M059J (cell line): ENCODE measurements at places on chromosomes 2 and 18. TPM values are rescaled to one million over a fixed set of nuclear protein-coding genes. Genes with fewer than 3 reads are reported as not detected.

GRCh38 chr18:1652018-1652417, 747.3 kb downstream of the ADCYAP1 start:
- no peak for DNase-seq

- no peak for DNase-seq
These were observed 137.6 kb upstream of the FN1 start for GRCh38 chr2:215573496-215573895.

GRCh38 chr2:111705711-111706336, 178.2 kb downstream of the ANAPC1 start:
- peak; percentile 98 for DNase-seq

DNA sequence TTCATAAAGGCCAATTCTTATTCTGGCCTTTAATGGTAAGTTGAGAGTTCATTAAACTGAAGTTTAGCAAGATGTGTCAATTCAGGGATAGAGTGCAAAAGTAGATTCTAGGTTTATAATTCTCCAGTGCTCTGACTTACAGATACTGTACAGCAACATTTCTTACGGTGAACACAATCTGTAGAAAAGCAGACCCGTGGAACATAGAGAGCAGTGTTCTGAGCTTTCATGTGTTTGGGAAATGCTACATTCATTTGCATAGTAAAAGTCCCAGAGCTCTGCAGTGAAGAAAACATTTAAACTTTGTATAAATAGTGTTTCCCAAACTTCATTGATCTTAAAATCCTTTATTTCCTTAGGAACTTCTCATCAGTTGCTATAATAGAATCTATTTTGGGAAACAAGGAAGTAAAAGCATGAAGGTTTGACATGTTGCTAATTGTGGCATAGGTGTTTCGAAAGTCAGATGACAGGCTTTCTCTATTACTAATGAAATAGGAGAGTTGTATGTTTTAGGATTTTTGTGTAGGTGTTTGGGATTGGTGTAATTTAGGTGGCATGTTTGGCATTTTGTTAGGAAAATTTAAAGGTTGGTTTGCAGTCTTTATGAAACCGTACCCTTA, 138.2 kb downstream of the ASXL3 start:
- DNase-seq = no peak

DNA sequence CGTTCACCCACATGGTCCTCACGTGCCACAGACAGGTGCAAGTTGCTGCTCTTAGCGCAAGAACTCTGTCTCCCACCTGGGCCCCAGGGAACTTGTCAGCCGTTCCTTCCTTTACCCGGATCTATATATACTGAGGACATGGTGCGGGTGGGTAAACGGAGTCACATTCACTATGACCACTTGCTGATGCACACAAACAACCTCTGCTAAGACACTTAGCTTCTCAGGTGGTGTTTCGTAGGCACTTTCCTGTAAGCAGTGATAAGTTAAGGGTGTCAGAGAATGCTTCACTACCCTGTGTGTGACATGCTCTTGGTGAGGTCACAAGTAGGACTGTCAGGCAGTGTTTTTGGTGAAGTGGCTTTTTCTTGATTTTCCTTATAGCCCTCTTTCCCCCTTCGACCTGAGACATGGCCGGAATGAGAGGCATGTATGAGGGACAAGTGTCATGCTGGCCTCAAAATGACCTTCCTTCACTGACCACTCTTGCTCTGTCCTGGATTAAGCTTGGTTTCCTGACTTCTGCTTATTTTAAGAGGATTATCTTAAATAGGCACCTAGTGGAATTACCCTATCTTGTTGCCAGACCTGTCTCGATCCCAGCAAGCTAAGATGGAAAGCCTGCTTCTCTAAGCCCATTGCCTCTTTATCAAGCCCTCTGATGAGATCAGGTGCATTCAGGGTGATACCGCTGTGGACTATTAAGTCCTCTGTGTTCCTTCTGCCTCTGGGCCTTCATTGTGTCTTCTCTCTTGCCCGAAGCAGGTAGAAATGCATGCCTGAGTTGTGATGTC, 97.1 kb upstream of the CELF4 start:
- no peak for DNase-seq

DNA sequence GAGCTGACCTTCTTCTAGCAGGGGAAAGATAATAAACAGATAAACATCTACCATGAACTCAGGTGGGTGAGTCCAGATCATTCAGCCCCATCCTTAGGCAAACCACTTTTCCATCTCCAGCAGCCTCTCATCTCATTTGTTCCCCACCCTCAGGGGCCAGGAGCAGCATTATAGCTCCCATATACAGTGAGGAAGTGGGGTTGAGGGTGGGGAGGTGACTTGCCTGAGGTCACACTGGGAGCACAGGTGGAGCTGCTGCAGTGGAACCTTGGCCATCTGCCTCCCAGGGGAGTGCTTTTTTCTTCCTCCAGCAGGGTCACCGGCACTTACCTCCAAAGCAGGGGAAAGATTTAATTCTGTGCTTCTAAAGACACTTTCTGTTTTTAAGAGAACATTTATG, 212.5 kb upstream of the SMAD2 start:
- no peak for DNase-seq

DNA sequence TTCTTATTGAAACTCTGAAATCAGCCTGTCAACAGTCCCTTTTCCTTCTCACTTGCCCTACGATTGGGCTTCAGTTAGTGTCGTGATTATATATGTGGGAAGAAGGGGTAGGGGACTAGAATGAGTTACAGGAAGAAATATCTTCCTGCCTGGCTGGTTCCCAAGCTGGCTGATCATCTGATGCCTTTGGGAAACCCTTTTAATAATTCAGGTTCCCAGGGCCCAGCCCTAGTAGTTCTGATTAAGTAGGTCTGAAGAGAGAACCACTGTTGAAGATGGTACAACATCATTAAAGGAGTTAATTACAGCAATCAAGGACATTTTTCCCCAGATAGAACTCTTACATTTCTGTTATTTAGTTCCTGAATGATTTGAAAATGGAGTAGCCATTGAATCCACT, 110.1 kb upstream of the EML6 start:
- peak; percentile 5 for DNase-seq

GRCh38 chr2:236338495-236339184, 74.4 kb upstream of the ASB18 start:
- DNase-seq = peak; percentile 4

- peak; percentile 69 for DNase-seq
These were observed 23.4 kb downstream of the MROH2A start for GRCh38 chr2:233801357-233802131.

GRCh38 chr2:178449700-178450523, 1.1 kb downstream of the PRKRA start:
- no peak for DNase-seq

DNA sequence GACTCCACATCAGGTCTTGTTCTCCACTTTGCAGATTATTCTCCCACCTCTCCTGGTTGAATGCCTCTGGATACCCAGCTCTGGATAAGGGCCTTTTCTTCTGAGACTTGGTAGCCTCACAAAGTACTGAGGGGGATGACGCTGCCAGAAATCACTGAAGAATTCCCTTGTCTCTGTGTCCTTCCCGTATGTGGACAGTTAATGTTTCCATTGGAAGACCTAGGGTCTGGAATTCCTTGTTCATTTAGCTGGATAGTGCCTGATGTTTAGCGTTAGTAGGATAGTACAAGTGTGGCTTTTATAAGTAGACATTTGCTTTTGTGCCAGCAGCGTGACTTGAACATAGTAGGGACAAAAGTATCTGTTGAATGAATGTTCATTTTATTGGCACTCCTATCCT, 76.9 kb downstream of the CLHC1 start:
- DNase-seq = no peak

DNA sequence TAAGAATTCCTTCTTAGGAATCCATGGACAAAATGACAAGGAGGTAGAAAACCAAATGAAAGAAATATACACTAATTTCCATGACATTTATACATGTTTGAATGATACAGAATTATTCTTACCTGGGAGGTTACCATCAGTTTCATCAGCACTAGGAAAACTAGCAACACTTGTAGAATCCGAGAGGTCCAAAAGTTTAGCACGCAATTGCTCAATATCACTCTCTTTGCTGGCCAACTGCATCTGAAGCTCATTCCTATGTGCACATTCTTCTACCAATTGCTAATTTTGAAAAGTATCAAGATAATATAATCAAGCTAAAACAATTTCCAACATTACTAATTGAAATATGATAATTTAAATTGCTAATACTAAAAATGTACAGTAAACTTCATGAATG, 144.8 kb downstream of the ROCK1 start:
- DNase-seq = no peak

DNA sequence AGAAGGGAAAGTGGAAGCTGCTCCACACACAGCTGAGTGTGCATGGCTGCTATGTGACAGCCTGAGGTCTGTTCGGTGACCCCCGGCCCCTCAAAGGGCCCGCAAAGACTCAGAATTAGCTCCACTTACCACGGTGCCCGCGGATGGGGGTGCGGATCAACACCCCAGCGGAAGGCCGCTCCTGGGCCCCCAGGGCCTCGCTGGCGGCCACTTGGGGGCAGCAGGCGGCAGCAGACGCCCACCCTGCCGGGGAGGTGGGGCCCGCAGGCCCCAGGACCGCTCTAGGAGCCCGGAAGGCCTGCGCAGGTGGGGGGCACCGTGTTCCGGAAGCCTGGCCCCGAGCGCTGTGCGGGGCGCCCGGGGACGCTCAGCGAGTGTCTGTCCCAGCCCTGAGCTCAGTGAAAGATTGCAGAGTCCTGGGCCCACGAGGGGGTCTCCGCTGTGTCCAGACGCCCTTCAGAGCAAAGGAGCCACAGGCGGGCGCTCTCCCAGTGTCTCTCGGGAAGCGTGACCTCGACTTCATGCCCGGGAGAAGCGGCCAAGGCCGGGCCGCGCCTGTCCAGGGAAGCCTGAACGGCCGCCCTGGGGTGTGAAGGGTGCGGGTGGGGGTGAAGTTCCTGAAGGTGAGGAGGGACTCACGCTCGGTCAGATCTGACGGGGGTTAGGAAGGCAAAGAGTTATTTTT, 118.7 kb downstream of the VAPA start:
- DNase-seq = no peak

DNA sequence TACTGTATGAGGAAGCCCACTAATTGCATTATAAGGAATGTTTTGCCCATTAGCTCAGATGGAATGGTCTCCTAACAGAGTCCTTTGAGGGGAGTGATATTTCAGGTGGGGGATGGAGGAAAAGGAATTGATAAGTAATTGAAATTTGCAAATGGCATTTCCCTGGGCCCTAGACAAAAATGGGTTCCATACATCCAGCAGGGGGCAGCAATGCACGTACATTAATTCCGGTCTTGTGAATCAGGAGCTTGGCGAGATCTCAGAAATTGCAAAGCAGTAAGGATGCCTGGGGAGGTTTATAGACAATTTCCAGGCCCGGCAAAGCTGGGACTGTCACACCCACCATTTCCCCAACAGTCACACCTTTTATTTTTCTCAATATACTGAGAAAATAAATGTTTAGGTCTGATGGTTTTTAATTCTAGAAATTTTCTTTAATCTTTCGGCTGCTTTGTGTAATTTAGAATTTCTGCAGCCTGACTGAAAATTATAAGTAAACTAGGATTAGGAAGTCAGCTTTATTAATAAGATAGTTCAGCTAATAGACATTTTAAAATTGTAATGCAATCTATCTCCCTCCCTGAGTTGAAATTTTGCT, 122.8 kb downstream of the LYPD1 start:
- peak; percentile 78 for DNase-seq

- DNase-seq = peak; percentile 27
These were observed 10.3 kb downstream of the POLI start for GRCh38 chr18:54279477-54280219.

- peak; percentile 36 for DNase-seq
These were observed 61.6 kb upstream of the TGFA start for GRCh38 chr2:70615222-70615621.

DNA sequence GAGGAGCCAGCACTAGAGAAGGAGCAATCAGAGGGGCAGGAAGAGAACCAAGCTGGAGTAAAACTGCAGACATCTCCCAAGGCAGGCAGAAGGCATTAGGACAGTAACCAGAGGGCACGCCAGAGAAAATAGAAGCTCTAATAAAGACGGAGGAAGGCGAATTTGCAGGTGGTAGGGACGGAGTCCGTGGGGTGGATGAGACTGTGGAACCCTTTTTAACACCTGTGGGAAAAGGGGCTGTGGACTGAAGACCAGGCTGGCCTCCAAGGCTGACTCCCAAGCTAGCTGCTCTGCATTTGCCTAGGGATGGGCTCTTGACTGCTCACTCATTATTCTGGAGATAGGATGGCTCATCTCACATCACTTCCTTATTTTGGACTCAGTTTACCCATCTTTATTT, 49.5 kb downstream of the SLC4A1AP start:
- DNase-seq = no peak

GRCh38 chr2:23660237-23660636, 266.7 kb downstream of the ATAD2B start:
- no peak for DNase-seq

GRCh38 chr2:62525549-62526269, 19.7 kb upstream of the TMEM17 start:
- DNase-seq = no peak

GRCh38 chr18:54465502-54465901, 107.8 kb downstream of the C18orf54 start:
- DNase-seq = no peak

- no peak for DNase-seq
These were observed 220.6 kb downstream of the SLC4A10 start for GRCh38 chr2:161844822-161845221.

GRCh38 chr18:63903851-63904570, 3.7 kb upstream of the SERPINB10 start:
- no peak for DNase-seq

The TMEM169 gene
- 1.3 TPM in 1 of 2 replicates, not detected in the other for total RNA-seq

The SLC5A6 gene
- total RNA-seq = 16.3 and 23.3 TPM in 2 replicates

The MSTN gene
- total RNA-seq = 1.0 and 1.2 TPM in 2 replicates

The PAIP2B gene
- total RNA-seq = 0.52 and 0.81 TPM in 2 replicates

The NOSTRIN gene
- total RNA-seq = 0.22 TPM in 1 of 2 replicates, not detected in the other

The SAG gene
- not detected in 2 replicates for total RNA-seq

The IL37 gene
- total RNA-seq = 0.30 TPM in 1 of 2 replicates, not detected in the other

The ERFE gene
- total RNA-seq = 1.6 and 5.2 TPM in 2 replicates
